Activated naive CD8-positive, alpha-beta T cell treated with anti-CD3 and anti-CD28 coated beads, Interleukin-2, amount 10 ng/mL, durations not matched to agents 7 days and 5 days (primary cell): ENCODE measurements at places on chromosomes 1 and 21. TPM values are rescaled to one million over a fixed set of nuclear protein-coding genes. Genes with fewer than 3 reads are reported as not detected.
A peak's percentile ranks its signal among the peaks of the same experiment; 100 is the strongest.

HES5 gene
- total RNA-seq, result not detected

AJAP1 gene
- total RNA-seq, result not detected

KANK4 gene
- not detected for total RNA-seq

BATF3 gene
- total RNA-seq, result 9.8 TPM

CKS1B gene
- 114 TPM for total RNA-seq

PDC gene
- total RNA-seq, result not detected

ATP1B1 gene
- total RNA-seq, result 12.2 TPM

TRIM17 gene
- total RNA-seq, result 3.4 TPM

DNA sequence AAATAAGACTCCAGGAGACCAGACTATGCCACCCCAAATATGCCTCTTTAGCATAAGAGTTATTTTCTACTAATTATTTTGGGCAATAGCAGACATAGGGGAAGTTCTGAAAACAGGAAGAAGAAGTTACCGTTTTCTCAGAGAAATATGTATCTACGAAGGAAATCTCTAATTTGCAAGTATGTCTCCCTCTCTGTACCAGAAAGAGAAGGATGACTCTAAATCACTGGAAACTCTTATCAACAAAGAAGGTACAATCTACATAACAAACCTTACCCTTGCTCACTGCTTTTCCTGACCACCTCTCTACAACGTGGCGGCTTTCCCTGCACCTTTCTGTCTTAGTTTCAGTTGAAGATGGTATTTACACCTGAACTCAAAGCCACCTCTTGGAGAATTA is 49.0 kb downstream of the OMA1 start:
- H3K4me3 ChIP-seq, result no peak overlapping the region
- no peak for DNase-seq
- H3K27ac ChIP-seq, result no peak overlapping the region
- no peaks in the 10 kb centered on the region for H3K27me3 ChIP-seq
- H3K36me3 ChIP-seq, result peaks cover 23% of the 10 kb centered on the region

GRCh38 chr1:77202751-77203150 is 16.5 kb downstream of the PIGK start:
- DNase-seq, result no peak
- H3K27ac ChIP-seq, result no peak overlapping the region
- H3K27me3 ChIP-seq, result no peaks in the 10 kb centered on the region
- peaks cover 20% of the 10 kb centered on the region for H3K36me3 ChIP-seq

- DNase-seq, result no peak
- peaks cover 11% of the 10 kb centered on the region for H3K27me3 ChIP-seq
- no peak overlapping the region for H3K4me3 ChIP-seq
- H3K4me1 ChIP-seq, result peaks cover 5% of the 10 kb centered on the region
- no peaks in the 10 kb centered on the region for H3K36me3 ChIP-seq
- no peak overlapping the region for H3K27ac ChIP-seq
These were observed 45.6 kb upstream of the CLIC4 start for GRCh38 chr1:24699628-24700027.

DNA sequence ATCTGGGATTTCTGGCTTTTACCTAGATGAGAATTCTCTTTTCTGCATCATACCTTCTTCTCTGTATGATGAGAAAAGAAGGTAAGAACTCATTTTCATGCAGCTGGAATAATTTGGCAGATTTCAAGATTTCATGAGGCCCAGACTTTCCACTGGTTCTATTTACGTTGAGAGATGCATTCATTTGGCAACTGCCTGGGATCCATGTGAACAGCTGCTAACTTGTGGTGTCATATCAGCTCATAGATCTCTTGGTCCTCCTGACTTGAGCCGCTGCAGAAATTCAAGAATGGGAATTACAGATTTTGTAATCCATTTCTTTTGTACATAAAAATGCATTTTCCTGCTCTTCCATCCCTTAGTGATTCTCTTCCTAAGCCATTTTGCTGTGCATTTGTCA is 17.1 kb upstream of the C1orf87 start:
- H3K4me1 ChIP-seq, result no peaks in the 10 kb centered on the region
- H3K27ac ChIP-seq, result no peak overlapping the region
- H3K4me3 ChIP-seq, result no peak overlapping the region
- H3K36me3 ChIP-seq, result no peaks in the 10 kb centered on the region
- no peak for DNase-seq

GRCh38 chr1:17635276-17635675 is 95.8 kb downstream of the ARHGEF10L start:
- no peak overlapping the region for H3K4me3 ChIP-seq
- H3K27me3 ChIP-seq, result no peaks in the 10 kb centered on the region
- H3K36me3 ChIP-seq, result no peaks in the 10 kb centered on the region
- DNase-seq, result no peak

DNA sequence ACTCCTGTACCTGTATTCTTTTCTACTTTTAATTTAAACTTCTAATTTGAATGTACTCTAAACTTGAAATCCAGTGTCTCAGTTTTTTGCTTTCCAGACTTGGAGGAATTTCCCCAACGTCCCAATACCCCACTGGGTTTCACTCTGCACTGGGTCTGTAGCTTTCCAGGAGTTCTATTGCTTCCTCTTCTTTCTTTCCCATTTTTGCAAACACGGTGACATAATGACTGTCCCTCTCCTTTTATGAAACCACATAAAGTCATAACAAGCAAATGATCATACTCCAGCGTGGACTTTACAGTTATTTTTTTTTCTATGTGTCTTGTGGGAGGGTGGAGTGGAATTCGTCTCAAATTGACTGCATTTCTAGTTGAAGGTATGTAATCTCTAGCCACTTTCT is 97.1 kb downstream of the FASLG start:
- no peaks in the 10 kb centered on the region for H3K27me3 ChIP-seq
- no peak overlapping the region for H3K27ac ChIP-seq
- H3K4me3 ChIP-seq, result no peak overlapping the region
- H3K36me3 ChIP-seq, result peaks cover 16% of the 10 kb centered on the region
- DNase-seq, result no peak

DNA sequence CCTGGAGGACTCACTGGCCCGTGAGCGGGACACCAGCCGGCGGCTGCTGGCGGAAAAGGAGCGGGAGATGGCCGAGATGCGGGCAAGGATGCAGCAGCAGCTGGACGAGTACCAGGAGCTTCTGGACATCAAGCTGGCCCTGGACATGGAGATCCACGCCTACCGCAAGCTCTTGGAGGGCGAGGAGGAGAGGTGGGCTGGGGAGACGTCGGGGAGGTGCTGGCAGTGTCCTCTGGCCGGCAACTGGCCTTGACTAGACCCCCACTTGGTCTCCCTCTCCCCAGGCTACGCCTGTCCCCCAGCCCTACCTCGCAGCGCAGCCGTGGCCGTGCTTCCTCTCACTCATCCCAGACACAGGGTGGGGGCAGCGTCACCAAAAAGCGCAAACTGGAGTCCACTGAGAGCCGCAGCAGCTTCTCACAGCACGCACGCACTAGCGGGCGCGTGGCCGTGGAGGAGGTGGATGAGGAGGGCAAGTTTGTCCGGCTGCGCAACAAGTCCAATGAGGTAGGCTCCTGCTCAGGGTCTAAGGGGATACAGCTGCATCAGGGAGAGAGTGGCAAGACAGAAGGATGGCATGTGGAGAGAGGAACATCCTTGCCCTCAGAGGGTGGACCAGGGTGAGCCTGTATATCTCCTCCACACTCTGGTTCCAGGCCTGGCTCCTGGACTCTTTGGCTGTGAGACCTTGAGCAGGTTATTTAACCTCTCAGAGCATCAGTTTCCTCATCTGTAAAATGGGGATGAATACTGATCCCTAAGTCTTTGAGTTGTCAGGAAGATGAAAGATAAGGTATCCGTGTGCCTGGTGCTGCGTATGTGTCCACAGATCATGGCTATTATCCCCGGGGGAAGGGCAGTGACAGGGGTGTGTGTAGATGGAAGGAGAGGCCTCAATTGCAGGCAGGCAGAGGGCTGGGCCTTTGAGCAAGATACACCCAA is 17.2 kb upstream of the SEMA4A start:
- no peak for DNase-seq
- H3K36me3 ChIP-seq, result no peaks in the 10 kb centered on the region
- no peak overlapping the region for H3K4me3 ChIP-seq
- H3K4me1 ChIP-seq, result peaks cover 3% of the 10 kb centered on the region
- peaks cover 8% of the 10 kb centered on the region for H3K27me3 ChIP-seq
- no peak overlapping the region for H3K27ac ChIP-seq

GRCh38 chr1:67135354-67135753 is 584 bp upstream of the C1orf141 start:
- no peaks in the 10 kb centered on the region for H3K36me3 ChIP-seq
- no peak for DNase-seq
- H3K4me3 ChIP-seq, result no peak overlapping the region
- no peak overlapping the region for H3K27ac ChIP-seq
- peaks cover 10% of the 10 kb centered on the region for H3K4me1 ChIP-seq
- peaks cover 12% of the 10 kb centered on the region for H3K27me3 ChIP-seq

DNA sequence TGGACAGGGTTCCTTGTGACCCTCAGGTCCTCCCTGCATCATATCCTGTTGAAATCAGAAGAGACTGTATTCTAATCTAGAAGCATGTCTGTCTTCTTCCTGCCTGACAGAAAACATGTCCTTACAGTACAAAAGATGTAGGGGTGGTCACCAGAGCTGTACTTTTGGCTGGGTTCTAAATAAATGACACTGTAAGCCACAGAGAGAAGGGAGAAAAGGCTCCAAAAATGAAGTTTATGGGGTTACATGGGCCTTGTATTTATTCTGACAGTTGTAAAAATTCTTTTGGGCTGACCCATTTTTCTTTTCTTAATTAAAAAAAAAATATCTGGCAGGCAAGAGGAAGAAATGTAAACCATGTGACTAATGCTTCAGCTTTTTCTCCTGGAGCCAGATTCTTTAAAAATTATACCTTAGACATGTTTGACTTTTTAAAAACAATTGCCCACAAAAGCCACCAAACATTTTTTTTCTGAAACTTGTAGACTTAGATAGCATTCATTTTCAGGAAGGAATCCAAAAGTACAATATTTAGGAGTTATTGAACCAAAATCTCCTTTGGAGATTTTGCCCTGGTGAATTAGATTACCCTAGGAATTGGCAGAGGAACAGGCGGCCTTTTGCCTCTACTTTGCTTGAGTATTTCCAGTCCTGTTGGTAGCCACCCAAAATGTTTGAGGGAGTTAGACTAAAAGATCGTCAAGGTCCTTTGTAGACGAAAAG is 17.1 kb downstream of the RGL1 start:
- no peak overlapping the region for H3K4me3 ChIP-seq
- H3K36me3 ChIP-seq, result no peaks in the 10 kb centered on the region
- no peaks in the 10 kb centered on the region for H3K4me1 ChIP-seq
- no peaks in the 10 kb centered on the region for H3K27me3 ChIP-seq
- no peak for DNase-seq

GRCh38 chr1:5662086-5662743 is 330.0 kb downstream of the NPHP4 start:
- no peak overlapping the region for H3K4me3 ChIP-seq
- H3K36me3 ChIP-seq, result no peaks in the 10 kb centered on the region
- DNase-seq, result no peak
- no peak overlapping the region for H3K27ac ChIP-seq
- H3K4me1 ChIP-seq, result peaks cover 3% of the 10 kb centered on the region

- H3K4me3 ChIP-seq, result no peak overlapping the region
- no peaks in the 10 kb centered on the region for H3K27me3 ChIP-seq
- H3K4me1 ChIP-seq, result no peaks in the 10 kb centered on the region
- no peaks in the 10 kb centered on the region for H3K36me3 ChIP-seq
- H3K27ac ChIP-seq, result no peak overlapping the region
- no peak for DNase-seq
These were observed 213.4 kb upstream of the PTBP2 start for GRCh38 chr1:96508233-96508632.

DNA sequence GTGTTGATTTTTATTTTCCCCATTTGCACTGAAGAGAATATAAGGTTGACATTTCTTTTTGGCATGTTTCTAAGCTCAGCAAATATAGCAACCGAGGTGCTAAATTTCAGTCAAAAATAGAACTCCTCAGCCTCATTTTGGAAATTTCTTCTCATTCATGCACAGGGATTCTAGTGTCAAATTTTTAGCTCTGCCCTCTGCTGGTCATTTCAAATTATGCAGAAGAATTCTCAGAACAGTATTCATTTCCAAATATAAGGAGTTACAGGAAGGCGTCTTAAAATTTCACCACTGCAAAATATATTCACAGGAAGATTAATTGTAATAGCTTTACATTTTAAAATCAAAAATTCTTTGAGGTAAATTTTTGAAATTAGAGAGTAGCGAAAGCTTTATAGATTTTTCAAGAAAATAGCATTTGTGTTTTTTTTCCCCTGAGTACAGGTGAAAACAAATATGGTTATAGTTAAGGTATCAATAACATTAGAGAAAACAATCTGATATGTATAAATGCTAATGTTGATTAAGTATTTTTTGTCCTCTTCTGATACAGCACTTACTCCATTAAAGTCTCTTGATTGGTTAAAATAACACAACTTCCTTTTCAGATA is 57.9 kb downstream of the FMN2 start:
- H3K4me3 ChIP-seq, result no peak overlapping the region
- no peak overlapping the region for H3K27ac ChIP-seq
- no peaks in the 10 kb centered on the region for H3K4me1 ChIP-seq
- H3K27me3 ChIP-seq, result no peaks in the 10 kb centered on the region
- no peaks in the 10 kb centered on the region for H3K36me3 ChIP-seq

GRCh38 chr1:119829625-119830024 is 18.4 kb upstream of the REG4 start:
- no peak for DNase-seq
- H3K27me3 ChIP-seq, result peaks cover 26% of the 10 kb centered on the region
- no peak overlapping the region for H3K27ac ChIP-seq
- H3K36me3 ChIP-seq, result no peaks in the 10 kb centered on the region
- no peak overlapping the region for H3K4me3 ChIP-seq

- H3K36me3 ChIP-seq, result peaks cover 10% of the 10 kb centered on the region
- DNase-seq, result no peak
- H3K4me1 ChIP-seq, result no peaks in the 10 kb centered on the region
- H3K4me3 ChIP-seq, result no peak overlapping the region
These were observed 20.2 kb upstream of the LRRC3 start for GRCh38 chr21:44434936-44435635.

DNA sequence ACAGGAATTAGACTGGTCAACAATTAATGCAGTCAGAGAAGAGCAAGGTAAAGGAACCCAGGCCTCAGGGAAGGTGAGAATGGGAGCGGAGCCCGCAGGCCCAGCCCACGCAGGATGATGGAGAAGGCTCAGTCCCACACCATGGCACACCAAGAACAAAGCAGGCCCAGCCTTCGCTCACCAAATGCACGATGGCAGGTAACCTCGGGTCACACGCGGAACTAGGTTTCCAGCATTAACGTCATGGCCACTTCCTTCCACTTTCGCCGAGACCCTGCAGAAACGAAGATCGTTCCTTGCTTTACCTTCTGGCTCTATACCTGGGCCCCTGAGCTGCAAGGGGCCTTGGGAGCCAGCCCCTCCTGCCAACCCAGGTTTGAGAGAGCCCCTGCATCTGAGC is 240.2 kb upstream of the C1orf174 start:
- H3K36me3 ChIP-seq, result no peaks in the 10 kb centered on the region
- DNase-seq, result no peak
- no peak overlapping the region for H3K27ac ChIP-seq
- no peak overlapping the region for H3K4me3 ChIP-seq
- H3K4me1 ChIP-seq, result no peaks in the 10 kb centered on the region
- H3K27me3 ChIP-seq, result peaks cover 4% of the 10 kb centered on the region

GRCh38 chr1:233668146-233668724 is 54.3 kb downstream of the KCNK1 start:
- no peaks in the 10 kb centered on the region for H3K4me1 ChIP-seq
- H3K27me3 ChIP-seq, result no peaks in the 10 kb centered on the region
- H3K27ac ChIP-seq, result no peak overlapping the region
- DNase-seq, result no peak
- no peaks in the 10 kb centered on the region for H3K36me3 ChIP-seq

- DNase-seq, result peak; percentile 49
- peaks cover 6% of the 10 kb centered on the region for H3K4me1 ChIP-seq
- H3K36me3 ChIP-seq, result peaks cover 1% of the 10 kb centered on the region
- H3K27me3 ChIP-seq, result peaks cover 18% of the 10 kb centered on the region
- H3K4me3 ChIP-seq, result peak within 1 kb of the TSS; percentile 66
- H3K27ac ChIP-seq, result no peak within 1 kb of the TSS
These were observed at the start of gene ANKRD45 for GRCh38 chr1:173669491-173669941. TSS of gene ANKRD45 (minus strand) at chr1:173669851. CDS start at chr1:173659418, 10,433 bp downstream.
